ENCODE measurements at places on chromosomes 2 and 18. TPM values are rescaled to one million over a fixed set of nuclear protein-coding genes. Genes with fewer than 3 reads are reported as not detected.

The KCNIP3 gene
- total RNA-seq, result 6.1 TPM

- DNase-seq, result no peak
Measured at GRCh38 chr2:85769983-85770362, 16.2 kb downstream of the ATOH8 start.

DNA sequence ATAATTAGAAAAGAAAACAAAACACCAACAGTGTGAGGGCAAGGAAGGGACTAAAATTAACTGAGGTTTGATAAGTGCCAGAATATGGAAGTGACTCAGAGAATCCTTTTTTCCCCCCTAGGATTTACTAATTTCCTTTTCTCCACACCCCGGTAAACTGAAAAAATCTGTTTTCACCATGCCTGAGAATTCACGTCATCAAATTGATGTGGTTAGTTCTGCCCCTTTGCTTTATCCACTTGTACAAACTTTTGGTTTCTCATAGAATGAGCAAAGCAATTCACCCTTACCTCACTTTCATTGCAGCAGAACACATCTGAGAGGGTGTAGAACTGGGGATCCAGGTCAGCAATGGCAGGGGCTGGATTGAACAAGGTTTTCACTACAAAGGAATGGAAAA lies 57.8 kb downstream of the RBKS start:
- no peak for DNase-seq

The FBXO36 gene
- 3.2 TPM for total RNA-seq

DNA sequence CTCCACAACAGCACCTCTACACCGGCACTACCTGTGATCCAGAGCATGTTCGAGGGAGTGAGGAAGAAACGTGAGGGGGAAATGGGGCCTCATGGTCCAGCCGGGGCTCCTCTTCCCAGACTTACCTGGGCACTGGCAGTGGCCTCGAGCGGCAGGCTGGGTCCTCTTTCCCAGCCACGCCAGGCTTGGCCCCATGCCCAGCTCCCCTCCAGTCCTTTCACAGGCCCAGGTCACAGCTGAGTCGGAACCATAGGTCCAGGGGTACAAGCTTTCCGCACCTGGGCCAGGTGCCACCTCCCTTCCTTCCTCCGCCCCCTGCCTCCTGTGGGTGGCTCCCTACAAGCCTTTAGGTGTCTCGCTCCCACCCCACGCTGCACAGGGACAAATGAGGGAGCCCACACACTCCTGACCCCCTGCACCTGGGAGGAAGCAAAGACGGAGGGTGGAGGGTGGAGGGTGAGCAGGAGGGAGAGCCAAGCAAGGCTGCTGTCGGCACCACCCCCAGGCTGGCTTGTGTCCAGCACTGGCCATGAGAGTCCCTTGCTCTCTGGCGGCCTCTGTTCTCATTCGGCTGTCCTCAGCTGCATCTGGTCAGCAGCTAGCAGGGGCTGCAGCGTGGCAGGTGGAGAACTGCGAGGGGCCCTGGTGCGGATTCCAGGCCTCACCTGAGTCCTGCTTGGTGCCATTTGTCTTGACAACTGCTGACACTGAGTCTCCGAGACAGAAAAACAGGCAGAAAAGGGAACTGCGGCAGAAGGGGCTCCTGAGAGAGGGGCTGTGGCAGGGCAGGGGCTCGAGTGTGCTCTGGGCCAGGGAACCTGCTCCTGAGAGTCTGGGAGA lies 26.8 kb downstream of the ADRA2B start:
- DNase-seq, result no peak

DNA sequence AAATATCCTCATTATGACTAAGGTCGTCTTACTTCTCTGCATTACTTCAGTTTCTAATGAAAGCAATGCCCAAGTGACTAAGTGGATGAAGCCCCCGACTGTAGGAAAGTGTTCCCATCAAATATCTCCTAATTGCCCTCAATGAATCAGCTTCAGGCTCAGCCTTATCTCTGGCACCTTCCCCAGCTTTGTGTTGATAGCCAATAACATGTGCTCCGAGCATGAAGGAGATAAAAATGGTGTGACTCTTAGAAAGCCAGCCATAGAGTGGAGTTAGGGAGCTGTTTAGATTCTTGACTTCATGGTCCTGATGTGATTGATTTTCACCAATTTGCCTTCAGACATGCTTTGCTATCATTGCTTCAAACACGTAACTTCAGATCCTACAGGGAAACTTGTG lies 339.2 kb upstream of the NRP2 start:
- DNase-seq, result no peak

- no peak for DNase-seq
Measured at GRCh38 chr18:39839782-39840181, 2115.3 kb upstream of the PIK3C3 start.

DNA sequence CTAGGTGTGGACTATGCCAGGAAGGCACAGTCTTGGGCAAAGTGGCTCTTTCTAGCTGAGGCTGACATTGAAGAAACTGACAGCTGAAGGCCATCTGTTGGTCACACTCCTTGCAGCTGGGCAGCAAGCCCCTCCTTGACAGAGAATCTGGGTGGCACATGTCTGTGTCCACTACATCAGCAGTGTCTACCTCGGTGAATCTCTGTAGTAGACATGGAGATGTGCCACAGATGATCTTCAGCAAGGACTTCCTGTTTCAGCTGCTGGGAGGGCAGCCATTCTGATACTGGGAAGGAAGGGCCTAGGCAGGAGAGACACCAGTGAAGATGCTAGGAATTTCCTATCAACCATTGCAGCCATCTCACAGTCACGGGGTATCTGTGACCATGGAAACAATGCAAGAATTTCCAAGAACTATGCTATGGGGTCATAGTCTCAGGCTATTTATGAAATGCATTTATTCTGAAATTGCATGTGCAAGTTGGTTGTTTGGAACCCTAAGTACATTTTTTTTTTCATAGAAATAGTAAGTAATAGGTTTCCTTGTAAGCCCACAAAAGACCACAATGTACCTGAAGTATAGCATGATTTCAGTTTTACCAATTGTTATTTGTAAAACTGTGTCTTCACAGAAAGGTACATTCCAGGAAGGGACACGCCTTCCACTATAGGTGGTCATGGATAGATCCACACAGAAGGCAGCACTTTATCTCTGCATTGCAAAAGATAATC lies 63.8 kb upstream of the DARS1 start:
- DNase-seq, result no peak

DNA sequence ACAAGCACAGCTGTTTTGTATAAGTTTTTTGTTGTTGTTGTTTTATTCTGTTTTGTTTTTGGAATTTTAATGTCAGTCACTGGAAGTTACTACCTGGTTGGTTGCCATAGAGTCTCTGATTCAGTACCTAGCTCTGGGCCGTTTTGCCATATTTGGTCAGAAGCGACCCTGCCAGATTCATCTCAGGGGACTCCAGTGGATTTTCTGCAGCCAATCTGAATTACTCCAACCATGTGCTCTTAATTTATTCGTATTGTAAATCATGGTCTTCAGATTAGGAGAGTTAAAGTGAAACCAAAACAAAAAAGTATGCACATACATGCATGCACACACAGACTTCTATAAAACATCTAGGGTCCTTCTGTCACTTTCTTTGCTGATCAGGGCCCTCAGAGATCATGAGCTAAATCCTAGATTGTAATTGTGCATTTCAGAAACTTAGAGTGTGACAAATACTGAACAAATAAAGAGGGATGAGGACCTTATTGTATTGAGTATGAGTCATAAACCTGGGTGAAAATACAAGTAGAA lies 317.4 kb upstream of the UBE2E3 start:
- no peak for DNase-seq

DNA sequence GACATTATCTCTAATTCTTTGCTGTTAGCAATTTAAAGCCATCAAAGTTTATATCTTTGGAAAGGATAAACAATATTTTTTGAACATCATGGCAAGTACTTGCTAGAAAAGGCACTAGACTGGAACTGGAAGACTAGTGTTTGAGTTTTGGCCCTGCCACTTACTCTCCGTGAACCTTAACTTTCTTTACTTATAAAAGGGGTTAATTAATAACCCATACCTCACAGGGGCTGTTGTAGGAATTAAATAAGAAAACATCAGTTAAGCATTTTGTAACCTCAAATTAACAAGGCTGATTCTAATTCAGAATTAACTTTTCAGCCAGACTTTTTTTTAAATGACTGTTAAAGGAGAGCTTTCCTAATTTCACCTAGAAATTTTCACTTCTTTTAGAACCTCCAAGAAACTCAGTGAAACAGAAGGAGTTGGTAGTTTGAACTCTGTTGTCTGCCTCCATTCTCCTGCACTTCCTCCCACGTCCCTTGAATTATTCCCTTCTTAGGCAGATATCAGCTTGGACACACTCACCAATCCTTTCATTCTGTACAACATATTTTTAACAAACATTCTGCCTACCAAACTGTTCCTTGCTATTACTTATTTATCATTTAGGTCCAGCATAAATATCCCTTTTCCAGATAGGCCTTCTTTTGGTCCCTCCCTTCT lies 79.5 kb downstream of the COX7A2L start:
- no peak for DNase-seq

DNA sequence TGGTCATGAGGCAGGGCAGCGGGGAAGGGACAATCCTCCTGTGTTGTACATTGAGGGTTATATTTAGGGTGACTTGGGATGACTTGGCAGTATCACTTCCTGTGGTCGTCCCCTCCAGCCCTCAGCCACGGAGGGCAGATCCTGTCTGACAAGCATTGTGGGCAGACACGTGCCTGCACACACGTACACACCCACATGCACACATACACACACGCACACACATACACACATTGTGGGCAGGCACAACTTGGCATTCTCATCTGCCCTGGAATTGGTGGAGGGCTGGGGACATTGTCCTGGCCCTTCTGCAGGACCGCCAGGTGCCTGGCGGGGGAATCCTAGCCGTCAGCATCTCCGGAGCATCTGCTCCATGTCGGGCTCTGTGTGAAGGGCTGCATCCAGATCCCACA lies 47.6 kb downstream of the ODC1 start:
- DNase-seq, result no peak

DNA sequence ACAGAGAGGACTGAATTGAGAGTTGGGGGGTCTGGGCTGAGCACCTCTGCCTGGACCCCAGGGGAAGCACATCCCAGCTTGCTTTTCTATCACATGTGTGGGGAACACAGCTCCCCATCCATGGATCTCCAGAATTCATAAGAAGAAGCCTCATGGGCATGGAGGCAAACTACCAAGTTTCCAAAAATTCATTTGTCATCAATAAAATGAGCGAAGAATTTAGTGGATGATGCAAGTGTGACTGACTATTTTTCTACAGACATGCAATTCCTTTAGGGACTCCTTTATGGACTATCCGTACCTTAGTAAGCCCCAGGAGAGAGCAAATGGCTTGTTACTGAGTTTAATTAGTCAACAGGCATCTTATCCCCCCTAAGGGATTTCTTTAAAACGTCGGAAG lies 33.1 kb downstream of the ACKR3 start:
- no peak for DNase-seq

DNA sequence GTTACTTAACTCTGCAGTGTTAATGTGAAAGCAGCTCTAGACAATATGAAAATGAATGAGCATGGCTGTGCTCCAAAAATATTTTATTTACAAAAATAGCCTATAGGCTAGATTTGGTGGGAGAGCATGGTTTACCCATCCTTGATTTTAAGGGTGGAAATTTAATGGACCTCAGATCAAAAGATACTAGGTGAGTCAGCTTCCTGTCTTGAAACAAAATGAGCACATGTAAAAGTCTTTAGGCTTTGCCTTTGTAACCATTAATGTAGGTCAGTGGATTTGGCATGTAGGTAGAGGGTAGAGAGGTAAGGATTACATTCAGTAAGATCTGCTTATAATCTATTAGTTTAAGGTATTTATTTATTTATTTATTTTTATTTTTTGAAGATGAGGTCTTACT lies 72.7 kb downstream of the GREB1L start:
- DNase-seq, result no peak

- DNase-seq, result no peak
Measured at GRCh38 chr2:192124571-192124970, 70.2 kb downstream of the TMEFF2 start.

DNA sequence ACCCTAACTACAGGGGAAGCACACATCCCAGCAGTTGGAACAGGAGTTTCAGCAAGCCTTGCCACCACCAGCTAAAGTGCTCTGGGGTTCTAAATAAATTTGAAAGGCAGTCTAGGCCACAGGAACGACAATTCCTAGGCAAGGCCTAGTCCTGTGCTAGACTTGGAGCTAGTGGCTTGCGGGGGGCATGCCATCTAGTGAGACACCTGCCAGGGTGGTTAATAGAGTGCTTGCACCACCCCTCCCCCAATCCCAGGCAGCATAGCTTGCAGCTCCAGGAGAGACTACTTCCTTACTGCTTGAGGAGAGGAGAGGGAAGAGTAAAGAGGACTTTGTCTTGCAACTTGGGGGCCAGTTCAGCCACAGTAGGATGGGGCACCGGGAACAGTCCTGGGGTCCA lies 101.8 kb downstream of the SLC39A10 start:
- no peak for DNase-seq

DNA sequence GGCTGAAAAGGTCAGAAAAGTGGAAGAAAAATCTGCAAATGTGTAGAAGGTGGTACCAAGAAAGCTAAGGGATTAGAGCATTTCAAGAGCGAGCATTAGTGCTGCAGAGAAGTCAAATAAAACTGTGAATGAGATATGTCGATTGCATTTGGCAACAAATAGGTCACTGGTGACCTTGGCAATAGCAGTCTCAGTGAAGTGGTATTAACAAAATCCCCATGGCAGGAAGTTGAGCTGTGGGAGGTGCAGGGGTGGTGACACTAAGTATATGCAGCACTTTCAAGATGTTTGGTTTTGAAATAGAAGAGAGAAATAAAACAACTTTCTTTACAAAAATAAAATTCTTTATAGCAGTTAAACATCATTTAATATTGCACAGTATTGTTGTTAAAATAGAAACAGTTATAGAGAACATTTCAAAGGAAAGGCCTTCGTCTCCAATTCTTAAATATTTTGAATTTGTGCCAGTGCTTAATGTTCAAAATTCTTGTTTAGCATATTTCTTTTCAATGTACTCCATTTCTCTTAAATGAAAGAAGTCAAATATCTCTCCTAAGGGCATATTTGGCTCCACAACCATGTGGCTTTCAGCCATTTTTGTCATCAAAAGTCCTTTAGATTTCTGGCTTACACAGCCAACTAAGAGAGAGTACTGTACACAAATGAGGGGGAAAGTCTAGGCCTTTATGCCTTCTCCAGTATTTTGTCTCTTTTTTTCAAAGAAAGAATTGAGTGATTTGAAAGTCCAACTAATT lies 443.0 kb upstream of the MMADHC start:
- DNase-seq, result no peak

DNA sequence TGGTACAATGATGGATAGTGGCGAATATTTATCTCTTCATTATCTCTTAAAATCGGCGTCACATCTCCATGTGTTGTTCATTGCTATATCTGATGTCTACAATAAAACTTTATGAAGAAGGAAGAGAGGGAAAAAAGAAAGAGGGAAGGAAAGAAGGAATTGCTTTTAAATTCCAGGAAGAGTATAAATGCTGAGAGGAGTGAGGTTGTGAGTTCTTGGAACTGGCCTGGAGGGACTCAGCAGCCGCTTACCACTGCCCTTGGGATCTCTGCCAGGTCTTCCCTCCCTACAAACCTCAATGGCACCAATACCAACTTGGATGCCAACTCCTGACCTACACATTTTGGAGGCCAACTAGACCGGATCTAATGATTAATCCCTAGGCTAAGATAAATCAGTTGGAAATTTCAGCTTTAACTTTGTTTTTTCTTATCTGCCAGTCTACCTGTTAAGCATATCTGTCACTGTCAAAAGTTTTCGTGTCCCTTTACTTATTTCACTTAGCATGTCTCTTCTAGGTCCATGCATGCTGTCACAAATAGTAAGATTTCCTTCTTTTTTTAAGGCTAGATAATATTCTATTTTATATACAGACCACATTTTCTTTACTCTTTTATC lies 9.8 kb downstream of the SCN9A start:
- no peak for DNase-seq

GRCh38 chr2:100142393-100142792 lies at the start of gene AFF3:
Gene AFF3 (minus strand): TSS chr2:100142590. CDS start chr2:100104454, 38,136 bp downstream.
- DNase-seq, result no peak
